ENCODE measurements at places on chromosomes 1 and 21.

DNA sequence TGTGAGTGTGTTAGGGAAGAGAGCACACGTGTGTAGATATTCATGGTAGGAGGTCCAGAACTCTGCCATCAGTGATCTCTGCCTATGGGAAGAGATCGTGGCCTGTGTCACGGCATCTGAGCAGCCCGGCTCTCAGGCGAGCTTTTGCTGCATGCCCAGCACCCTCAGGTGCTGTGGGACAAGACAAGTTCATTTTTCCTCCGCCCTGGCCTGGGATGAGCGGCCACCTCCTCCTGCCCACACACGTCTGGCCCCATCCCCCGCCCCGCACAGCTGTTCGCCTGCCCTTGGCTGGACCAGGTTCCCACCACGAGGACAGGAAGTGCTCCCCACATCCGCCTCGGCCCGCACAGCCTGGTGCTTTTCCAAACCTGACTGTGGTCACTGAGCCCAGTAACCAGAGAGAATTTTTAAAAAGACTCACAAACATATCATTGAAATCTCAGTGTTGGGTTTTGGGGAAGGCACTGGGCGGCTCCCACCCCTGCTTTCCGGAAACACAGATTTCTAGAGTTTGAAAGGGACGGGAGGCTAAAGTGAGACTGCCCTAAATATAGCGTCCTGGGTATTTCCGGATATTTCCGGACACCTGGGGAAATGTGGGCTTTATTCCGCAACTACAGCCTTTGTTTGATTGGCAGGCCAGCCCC lies 18.0 kb downstream of the BMP8A start:
- DNase-seq, result peak; percentile 22

- no peak for DNase-seq
Observed at GRCh38 chr1:156852418-156852874, 6.5 kb downstream of the INSRR start.

- no peak for DNase-seq
Observed at GRCh38 chr1:201223852-201224665, 33.4 kb downstream of the IGFN1 start.

- no peak for DNase-seq
Observed at GRCh38 chr1:17276568-17276967, 27.7 kb downstream of the PADI3 start.

GRCh38 chr1:54989968-54990810 lies 8.5 kb upstream of the BSND start:
- DNase-seq, result no peak

GRCh38 chr1:167161242-167161641 lies 59.4 kb upstream of the POU2F1 start:
- no peak for DNase-seq

GRCh38 chr1:56206391-56206790 lies 373.0 kb downstream of the PLPP3 start:
- DNase-seq, result no peak

- no peak for DNase-seq
Observed at GRCh38 chr1:25821630-25822091, 1.9 kb downstream of the MTFR1L start.

DNA sequence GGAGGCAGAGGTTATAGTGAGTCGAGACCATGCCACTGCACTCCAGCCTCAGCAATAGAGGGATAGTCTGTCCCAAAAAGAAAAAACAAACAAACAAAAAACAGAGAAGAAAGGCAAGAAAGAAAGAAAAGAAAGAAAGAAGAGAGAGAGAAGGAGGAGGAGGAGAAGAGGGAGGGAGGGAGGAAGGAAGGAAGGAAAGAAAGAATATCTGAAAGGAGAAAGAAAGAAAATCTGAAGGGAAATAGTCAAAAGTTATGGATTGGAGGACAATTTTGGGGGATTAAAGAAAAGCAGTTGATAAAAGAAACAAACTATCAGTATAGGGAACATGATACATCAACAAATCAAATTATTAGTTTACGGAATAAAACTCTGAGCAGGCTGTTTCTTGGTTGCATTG lies 67.4 kb upstream of the TBX15 start:
- no peak for DNase-seq

Data from stimulated activated CD4-positive, alpha-beta T cell treated with anti-CD3 and anti-CD28 coated beads, Interleukin-15, amount 100 ng/mL, for 24 hours (primary cell).